Activated CD4-positive, alpha-beta T cell treated with anti-CD3 and anti-CD28 coated beads, Interleukin-2, amount 50 U/mL, for 24 hours (primary cell): ENCODE measurements at places on chromosomes 7 and 10.

- no peak for DNase-seq
These were observed 287.0 kb upstream of the AOAH start for GRCh38 chr7:37011151-37011890.

- DNase-seq = no peak
These were observed 1.3 kb downstream of the STAMBPL1 start for GRCh38 chr10:88881320-88881719.

DNA sequence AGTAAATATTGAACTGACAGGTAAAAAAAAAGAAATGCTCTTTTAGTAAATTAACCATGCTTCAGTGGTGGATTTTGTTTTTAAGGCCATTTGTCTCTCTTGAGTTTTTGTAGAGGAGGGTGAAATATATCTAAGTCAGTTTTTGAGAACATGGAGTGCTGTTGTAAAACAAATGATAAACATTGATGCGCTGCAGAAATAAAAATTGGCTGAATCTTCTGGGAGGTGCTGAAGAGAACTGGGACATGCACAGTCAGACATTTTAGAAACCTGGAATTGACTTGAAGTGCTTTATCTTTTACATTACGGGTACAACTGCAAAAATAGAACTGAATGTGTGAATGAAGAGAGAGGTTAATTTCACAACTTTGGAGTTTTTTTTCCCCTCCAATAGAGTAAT, 203.0 kb upstream of the HDAC9 start:
- no peak for DNase-seq

- DNase-seq = no peak
These were observed 202.1 kb downstream of the ATRNL1 start for GRCh38 chr10:115295213-115295805.

- DNase-seq = no peak
These were observed 54.5 kb downstream of the PARD3 start for GRCh38 chr10:34760606-34761005.

- no peak for DNase-seq
These were observed 40.8 kb downstream of the PAPOLB start for GRCh38 chr7:4820967-4821471.

DNA sequence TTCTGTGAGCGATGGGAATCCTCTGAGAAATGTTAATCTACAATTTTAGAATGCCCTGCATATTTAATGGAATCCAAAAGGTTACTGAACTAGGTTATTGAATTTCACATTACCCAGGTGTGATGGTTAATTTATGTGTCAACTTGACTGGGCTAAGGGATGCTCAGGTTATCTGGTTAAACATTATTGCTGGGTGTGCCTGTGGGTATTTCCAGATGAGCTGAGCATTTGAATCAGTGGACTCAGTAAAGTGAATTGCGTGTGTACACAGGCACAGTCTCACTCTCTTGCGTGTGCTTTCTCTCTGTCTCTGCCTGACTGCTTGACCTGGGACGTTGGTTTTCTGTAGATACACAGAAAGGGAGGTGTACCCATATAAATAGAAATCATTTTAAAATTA, 21.7 kb downstream of the RNF32 start:
- DNase-seq = no peak

- no peak for DNase-seq
These were observed 27.5 kb upstream of the AMZ1 start for GRCh38 chr7:2660359-2661095.

GRCh38 chr7:1862560-1862959, 192.5 kb downstream of the ELFN1 start:
- no peak for DNase-seq

- no peak for DNase-seq
These were observed 141.3 kb downstream of the GRK5 start for GRCh38 chr10:119348516-119349240.

DNA sequence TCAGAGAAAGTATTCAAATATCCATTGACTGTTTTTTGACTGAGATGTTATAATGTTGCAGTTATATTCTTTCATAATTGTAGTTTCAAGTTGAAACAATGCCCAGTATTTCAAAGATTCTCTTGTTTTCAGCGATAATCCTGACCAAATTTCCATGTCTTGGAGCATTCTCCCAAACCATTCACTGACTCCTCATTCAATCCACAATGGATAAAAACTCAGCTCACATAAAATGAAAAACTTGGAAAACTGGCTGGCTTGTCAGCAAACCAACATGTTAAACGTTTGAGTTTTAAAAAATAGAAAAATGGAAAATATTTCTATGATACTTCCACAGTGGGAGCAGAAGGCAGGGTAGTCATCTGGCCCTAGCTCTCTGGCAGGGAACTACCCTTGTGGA, 184.4 kb downstream of the C7orf25 start:
- DNase-seq = no peak

GRCh38 chr7:51328351-51328801, 11.8 kb upstream of the COBL start:
- DNase-seq = no peak

GRCh38 chr7:150992051-150992640, 1.3 kb downstream of the NOS3 start:
- no peak for DNase-seq

DNA sequence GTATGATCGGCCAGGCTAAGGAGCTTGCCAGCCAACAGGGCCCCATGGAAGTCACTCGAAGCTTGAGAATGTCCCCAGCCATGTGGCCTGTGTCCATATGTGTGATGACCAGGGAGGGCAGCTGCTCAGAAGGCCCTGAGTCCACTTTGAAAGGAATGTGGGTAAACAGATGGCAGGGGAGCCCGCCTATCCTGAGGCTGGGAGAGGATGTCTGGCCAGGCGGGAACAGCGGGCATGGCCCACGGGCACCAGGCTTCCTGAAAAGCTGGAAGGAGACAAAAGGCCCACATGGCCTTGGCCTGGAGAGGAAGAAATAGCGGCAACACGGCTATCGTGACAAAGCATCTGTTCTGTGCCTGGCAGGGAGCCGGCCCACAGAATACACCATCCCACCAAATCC, 137.9 kb upstream of the PPIF start:
- no peak for DNase-seq

DNA sequence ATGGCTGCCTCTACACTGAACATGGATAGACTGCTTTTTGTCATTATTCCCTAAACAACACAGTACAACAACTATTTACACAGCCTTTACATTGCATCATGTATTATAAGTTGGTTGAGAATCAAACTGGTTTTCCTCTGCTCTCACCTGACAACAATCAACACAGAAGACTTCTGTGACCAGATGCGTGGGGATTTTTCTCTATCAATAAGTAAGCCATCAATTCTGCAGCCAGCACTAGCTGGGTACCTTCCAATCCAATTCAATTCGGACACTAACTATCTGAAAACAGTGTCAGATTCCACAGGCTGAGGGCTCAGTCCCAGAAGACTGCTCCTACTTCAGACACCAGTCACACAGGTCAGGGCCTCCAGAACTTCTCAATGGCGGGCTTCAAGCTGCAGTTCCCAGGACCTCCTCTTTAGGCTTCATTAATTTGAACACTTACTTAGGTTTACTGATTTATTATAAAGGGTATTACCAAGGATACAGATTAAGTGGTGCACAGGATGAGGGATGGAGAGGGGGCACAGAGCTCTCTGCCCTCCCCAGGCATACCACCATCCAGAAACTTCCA, 36.4 kb upstream of the ASL start:
- DNase-seq = no peak
